ENCODE measurements at places on chromosomes 11 and 22. TPM values are rescaled to one million over a fixed set of nuclear protein-coding genes. Genes with fewer than 3 reads are reported as not detected.

KCNJ1 gene
- 0.33 TPM for total RNA-seq

SLC5A4 gene
- total RNA-seq: 2.6 TPM

CASP1 gene
- 9.6 TPM for total RNA-seq

SLC35F2 gene
- 107 TPM for total RNA-seq

CELSR1 gene
- 26.1 TPM for total RNA-seq

TMPRSS5 gene
- total RNA-seq: 0.33 TPM

ROM1 gene
- 5.2 TPM for total RNA-seq

AQP11 gene
- 0.19 TPM for total RNA-seq

DUSP8 gene
- total RNA-seq: 0.57 TPM

GSTP1 gene
- total RNA-seq: 524 TPM

EXPH5 gene
- total RNA-seq: under 0.01 TPM
